ENCODE measurements at places on chromosomes 2 and 18.
A peak's percentile ranks its signal among the peaks of the same experiment; 100 is the strongest.

GRCh38 chr2:235140801-235141081 is 188.9 kb downstream of the SH3BP4 start:
- DNase-seq, result no peak

DNA sequence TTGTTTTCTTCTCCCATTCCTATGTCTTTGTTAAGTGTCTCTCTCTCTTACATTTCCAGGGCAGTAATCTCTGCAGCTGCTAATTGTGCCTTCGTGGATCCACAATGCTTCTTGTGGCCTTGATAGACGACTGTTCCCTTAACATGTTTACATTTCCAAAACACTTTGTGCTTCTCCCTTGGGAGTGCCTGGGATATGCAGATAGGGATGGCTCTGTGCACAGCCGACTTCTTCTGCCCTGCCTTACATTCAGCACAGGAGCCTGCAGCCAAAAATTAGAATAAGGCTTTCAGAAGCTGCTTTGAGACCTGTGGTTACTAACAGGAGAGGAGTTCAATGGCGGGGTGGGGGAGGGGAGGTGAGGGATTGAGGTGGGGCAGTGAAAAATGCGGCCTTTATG is 328.9 kb downstream of the TDRD15 start:
- no peak for DNase-seq

DNA sequence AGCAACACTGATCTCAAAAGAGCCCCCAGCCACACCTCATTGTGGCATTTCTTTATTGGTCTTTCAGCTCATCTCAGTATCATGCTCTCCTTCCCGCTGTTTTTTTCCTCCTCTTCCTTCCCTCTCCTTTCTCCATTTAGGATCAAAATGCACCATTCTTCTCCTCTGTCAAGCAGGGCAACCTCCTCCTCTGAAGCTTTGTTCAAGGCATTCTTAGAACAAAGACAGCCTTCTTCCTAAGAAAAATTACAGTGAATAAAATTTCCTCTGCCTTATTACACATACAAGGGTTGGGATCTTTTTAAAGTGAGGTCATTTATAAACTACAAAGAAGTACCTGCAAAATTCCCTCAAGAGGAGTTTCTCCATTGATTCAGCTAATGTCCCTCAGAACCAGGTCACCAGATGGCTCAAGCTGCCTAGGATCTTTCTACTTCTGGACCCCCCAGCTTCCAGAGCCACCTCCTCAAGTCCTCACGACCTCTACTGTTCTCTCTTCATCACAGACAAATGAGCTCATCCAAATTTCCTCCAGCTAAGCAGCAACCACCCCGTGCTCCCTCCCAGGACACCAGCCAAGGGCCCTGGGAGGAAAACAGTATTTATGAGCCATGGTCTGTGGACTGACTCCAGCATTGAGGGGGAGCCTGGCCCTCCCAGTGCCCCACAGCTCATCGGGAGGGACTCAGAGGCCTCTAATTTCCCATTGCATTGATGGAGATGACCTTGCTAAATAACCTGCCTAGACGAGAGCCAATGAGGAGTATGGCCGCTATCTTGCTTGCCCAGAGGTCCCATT is 18.0 kb downstream of the SFXN5 start:
- peak; percentile 38 for DNase-seq

- no peak for DNase-seq
Observed at GRCh38 chr2:216696321-216696720, 972 bp upstream of the IGFBP5 start.

DNA sequence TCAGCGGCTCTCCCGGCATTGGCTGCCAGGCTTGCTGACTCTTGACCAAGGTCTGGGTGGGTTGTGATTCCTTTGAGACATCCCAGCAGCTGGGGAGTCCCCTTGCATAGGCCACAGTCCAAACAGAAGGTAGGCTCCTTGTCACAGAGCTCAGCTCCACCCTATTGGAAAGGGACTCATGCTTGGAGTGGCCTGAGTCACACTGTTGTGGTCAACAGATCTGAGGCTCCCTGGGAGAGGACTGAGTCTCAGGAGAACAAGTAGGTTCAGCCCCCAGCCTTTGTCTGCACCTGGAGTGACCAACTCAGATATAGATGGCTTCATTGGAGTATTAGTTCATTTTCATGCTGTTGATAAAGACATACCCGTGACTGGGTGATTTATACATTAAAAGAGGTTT is 32.1 kb upstream of the SH3BP4 start:
- DNase-seq, result no peak

DNA sequence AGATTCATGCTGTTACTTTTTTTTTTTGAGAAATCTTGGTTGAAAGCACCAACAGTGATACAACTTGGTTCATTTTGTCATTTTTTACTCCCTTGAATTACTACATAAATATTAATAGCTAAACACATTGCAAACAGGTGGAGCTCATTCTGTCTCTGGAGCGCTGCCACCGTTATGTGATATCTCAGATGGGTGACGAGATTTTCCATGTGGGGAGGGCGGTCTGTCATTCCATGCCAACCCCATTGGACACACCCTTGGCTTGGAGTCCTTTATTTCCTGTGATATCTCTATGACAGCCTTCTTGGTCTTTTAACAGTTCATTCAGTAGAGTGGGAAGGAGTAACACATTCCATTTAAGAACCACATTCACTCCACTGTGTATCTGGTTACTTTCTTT is 794.8 kb downstream of the SATB2 start:
- no peak for DNase-seq

- no peak for DNase-seq
Observed at GRCh38 chr18:3952031-3952430, 502.1 kb downstream of the TGIF1 start.

GRCh38 chr18:26134107-26134506 is 438 bp downstream of the PSMA8 start:
- DNase-seq, result no peak

DNA sequence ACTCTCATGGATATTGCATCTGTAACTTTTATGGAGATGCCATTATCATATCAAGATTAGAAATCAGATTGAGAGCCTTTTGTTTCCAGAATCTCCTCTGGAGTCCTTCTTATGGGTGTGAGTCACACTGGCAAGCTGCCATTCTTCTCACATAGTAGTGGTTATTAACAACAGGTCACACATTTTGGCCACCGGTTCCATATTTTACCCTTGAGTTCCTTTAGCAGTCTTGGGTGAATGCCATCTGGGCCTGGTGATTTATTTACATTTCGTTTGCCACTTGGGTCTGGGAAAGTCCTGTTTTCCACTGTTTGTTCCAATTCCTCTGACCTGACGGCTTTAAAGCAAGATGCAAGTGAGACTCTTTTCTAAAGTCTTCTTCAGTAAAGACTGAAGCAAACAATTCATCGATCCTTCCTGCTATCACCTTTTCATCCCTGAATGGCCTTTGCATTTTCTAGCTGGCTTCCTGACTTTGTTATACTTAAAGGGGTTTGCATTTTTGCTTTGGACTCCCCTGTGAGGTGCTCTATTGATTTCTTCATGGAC is 80.5 kb upstream of the CAVIN2 start:
- DNase-seq, result no peak

GRCh38 chr2:8412082-8412481 is 269.8 kb upstream of the ID2 start:
- DNase-seq, result no peak

GRCh38 chr2:120646994-120647393 is 88.7 kb upstream of the GLI2 start:
- DNase-seq, result no peak

DNA sequence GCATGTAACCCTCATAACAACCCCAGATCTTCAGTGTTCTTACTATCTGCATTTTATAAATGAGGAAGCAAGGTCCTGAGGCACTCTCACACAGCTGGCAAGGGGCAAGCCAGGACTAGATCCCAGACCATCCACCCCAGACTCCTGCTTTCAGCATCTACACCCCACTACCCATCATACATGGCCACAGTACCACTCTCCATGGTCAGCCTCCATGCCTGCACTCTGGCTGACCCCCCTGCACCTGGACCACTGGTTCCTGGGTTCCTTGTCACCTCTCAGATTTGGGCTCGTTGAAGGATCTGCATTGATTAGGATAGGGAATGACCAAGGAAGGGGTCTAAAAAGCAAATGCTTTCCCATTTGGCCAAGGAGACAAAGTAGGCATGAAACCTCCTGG is 36.0 kb upstream of the TEX51 start:
- no peak for DNase-seq

- DNase-seq, result no peak
Observed at GRCh38 chr18:25121442-25121841, 230.5 kb downstream of the ZNF521 start.

DNA sequence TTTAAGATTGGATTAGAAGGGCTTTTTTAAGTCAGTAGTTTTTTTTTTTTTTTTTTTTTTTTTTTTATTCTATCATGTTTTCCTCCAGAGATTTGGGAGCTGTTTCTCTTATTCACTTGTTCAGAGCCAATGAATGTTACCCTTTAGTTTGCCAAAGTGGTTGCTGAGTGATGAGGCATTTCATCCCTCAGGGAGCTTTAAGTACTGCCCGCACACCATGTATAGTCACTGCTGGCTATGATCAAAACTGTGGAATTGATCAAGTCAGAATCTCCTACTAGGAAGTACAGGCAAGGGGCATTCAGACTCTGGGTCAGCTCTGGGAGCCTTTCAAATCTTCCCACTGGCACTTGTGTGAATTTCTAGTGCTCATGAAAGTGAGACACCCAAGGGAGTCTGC is 201.6 kb downstream of the IKZF2 start:
- DNase-seq, result no peak

DNA sequence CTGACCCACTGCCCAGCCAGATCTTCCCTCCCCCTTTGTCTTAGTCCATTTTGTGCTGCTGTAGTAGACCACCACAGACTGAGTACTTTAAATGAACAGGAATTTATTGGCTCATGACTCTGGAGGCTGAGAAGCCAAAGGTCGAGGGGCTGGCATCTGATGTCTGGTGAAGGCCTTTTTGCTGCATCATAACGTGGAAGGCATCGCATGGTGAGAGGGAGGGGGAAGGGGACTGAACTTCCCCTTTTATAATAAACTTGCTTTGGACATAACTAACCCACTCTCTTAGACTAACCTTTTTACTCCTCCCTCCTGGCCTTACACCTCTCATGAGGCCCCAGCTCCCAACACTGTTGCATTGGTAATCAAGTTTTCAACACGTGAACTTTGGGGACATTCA is 83.8 kb downstream of the MAP4K4 start:
- DNase-seq, result no peak

DNA sequence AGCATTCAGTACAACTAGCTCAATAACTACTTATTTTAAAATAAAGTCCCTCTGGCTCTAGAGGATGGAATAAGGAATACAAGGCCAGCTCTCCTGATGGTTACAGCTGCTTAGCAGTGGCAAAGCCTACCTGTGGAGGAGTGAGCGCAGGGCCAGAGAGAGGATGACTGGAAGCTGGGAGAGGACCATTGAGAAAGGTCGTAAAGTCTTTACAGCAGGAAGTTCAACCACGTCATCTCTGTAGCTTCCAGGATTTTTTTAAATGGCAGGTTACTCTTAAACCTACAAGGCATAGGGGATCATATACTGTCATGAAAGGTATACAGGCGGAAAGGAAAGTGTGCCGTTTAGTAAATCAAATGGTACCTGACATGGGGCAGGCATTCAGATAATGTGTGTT is 26.3 kb downstream of the ANXA4 start:
- no peak for DNase-seq

DNA sequence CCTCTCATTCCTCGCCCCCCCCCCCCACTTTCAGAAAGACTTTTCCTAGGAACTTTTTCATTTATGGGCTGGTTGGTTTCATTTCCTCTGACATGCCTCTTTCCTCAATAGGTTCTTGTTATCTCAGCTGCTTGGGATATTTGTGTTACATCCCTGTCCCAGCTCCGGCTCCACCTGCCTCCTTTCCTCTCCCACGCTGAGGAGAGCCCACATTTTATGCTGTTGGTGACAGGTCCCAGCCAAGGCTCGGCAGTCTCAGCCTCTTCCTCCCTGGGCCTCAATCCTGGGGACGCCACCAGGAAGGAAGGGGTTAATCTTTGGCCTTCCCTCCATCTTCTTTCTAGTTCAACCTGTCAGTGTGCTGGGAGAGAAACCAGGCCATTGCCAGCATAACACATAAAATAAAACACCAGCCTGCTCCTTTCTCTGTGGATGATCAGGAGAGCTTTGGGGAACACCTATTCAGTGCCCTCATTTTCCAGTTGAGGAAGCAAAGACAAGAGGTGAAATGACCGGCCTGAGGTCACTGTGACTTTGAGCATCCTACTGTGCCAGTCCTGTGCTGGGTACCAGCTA is 216.9 kb upstream of the TNP1 start:
- no peak for DNase-seq

- DNase-seq, result no peak
Observed at GRCh38 chr2:113215056-113215455, 41.3 kb downstream of the PSD4 start.

GRCh38 chr2:155687181-155687580 is 645.3 kb downstream of the NR4A2 start:
- DNase-seq, result no peak
